Esophagus squamous epithelium (tissue), 5 donors: ENCODE measurements at places on chromosomes 5 and 9. TPM values are rescaled to one million over a fixed set of nuclear protein-coding genes. Genes with fewer than 3 reads are reported as not detected.

- DNase-seq, result no peak
Observed at GRCh38 chr9:27848315-27848714, 275.0 kb upstream of the C9orf72 start.

GRCh38 chr5:65880496-65881072 is 45.8 kb upstream of the ERBIN start:
- DNase-seq, result no peak

GRCh38 chr5:61386045-61386800 is 54.2 kb downstream of the ZSWIM6 start:
- no peak for DNase-seq

DNA sequence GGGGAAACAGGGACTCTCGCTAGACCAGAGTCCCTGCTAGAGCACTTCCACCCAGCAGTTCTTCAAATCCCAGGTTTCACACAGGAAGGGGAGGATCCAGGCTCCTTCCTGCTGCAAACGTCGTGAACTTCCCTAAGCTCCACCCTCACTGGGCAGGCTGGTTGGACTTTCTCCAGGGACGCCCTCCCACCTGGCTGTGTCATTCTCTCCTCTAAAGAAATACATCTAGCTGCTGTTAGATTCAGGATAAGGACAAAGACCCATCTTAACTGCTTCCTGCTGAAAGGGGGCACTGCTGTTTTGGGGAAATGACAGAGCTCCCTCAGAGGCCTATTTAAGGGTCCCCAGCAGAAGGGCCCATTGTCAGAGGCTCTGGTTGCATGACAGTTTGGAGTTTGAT is 230.7 kb downstream of the SEMA6A start:
- DNase-seq, result no peak

CA9 gene
- 2.2 TPM for total RNA-seq

GARIN3 gene
- not detected for total RNA-seq

PGM5 gene
- total RNA-seq, result 31.9 TPM

SHC3 gene
- 8.0 TPM for total RNA-seq
